ENCODE measurements at places on chromosomes 6 and 20. TPM values are rescaled to one million over a fixed set of nuclear protein-coding genes. Genes with fewer than 3 reads are reported as not detected.

Gene SLC35B2
- total RNA-seq: 125 TPM

Gene BPIFA1
- not detected for total RNA-seq

- peaks cover 8% of the 10 kb centered on the region for H3K27me3 ChIP-seq
- no peak overlapping the region for H3K27ac ChIP-seq
- H3K36me3 ChIP-seq: no peaks in the 10 kb centered on the region
- no peak overlapping the region for H3K4me3 ChIP-seq
- DNase-seq: no peak
Measured at GRCh38 chr6:151675746-151676459, 131.6 kb upstream of the ESR1 start.

- H3K4me1 ChIP-seq: no peaks in the 10 kb centered on the region
- no peak overlapping the region for H3K27ac ChIP-seq
- no peaks in the 10 kb centered on the region for H3K36me3 ChIP-seq
- DNase-seq: no peak
- H3K27me3 ChIP-seq: peaks cover 2% of the 10 kb centered on the region
Measured at GRCh38 chr6:92979281-92979680, 440.1 kb downstream of the EPHA7 start.

DNA sequence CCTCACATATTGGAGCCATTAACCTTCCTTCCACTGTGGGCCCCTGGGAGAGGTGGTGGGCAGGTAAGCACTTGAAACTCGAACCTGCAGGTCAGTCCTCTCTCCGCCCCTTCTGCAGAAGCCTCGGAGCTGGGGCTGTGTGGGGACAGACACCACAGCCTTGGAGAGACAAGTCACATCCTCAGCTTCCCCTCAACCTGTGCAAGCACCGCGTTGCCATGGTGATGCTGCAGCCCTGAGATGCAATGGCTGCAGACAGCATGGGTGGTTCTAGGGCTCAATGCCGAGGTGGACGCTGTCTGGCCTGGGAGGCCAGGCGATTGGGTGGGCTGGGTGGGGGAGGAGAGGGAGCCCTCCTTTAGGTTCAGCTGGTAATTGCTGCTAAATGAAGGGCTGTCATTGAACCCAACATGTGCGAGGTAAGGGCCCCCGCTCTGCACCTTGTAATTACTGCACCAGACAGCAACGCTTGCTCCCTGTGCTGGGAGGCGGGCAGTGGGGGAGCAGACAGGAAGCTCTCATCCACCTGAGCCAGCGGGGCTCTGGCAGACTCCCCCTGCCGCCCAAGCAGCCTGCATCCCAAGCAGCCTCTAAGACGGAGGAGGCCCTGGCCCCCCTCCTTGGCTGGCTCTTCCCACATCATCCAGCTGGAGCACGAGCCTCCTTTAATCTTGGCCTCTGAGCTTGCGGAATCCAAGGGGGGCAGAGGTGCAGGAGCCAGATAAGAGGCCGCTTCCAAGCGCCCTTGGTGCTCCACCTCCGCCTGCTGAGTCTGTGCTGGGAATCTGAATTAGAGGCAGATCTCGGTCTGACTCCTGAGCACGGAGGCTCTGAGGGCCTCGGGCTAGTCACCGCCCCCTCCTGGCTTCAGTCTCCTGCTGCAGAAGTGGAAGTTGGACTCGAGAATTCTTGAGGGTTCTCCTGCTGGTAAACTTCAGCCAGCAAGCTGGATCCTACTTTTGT, 39.8 kb upstream of the CDH22 start:
- peaks cover 12% of the 10 kb centered on the region for H3K27me3 ChIP-seq
- H3K27ac ChIP-seq: no peak overlapping the region
- H3K36me3 ChIP-seq: peaks cover 14% of the 10 kb centered on the region
- no peak overlapping the region for H3K4me3 ChIP-seq
- peaks cover 27% of the 10 kb centered on the region for H3K4me1 ChIP-seq

DNA sequence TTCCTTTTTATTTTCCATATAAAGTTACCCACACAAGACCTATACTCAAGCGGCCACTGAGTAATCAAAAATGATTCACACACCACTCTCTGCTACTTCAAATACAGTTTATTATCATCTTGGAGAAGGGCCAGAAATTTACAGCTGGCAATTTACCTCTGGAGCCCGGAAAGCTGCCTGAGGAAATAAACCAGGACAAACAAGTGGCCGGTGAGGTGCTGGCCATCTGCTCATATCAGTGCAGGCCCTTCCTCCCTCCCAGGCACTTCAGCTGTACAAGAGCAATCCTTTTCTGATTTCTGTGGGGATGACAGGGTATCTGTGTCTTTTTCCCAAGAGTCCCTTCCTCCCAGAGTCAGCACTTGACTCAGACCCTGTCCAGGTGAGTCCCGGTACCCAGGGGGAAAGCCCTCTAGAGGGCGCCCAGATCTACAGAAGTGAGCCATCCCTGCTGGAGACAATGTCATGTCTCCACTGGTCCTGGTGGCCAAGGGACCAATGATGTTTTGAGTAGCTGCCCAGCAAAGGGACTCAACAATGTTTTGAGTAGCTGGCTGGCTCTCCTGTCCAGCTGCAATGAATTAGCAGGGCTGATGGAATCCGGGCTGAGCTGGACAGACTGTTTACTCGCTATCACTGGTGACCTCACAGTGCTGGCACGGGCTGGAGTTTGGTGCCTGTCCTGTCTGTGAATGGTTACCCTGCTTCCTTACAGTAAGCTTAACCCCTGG, 23.6 kb downstream of the LRP11 start:
- H3K27ac ChIP-seq: peak overlapping the region; percentile 88
- H3K27me3 ChIP-seq: no peaks in the 10 kb centered on the region
- peaks cover 5% of the 10 kb centered on the region for H3K36me3 ChIP-seq
- H3K4me3 ChIP-seq: peak overlapping the region; percentile 47
- peak; percentile 92 for DNase-seq

DNA sequence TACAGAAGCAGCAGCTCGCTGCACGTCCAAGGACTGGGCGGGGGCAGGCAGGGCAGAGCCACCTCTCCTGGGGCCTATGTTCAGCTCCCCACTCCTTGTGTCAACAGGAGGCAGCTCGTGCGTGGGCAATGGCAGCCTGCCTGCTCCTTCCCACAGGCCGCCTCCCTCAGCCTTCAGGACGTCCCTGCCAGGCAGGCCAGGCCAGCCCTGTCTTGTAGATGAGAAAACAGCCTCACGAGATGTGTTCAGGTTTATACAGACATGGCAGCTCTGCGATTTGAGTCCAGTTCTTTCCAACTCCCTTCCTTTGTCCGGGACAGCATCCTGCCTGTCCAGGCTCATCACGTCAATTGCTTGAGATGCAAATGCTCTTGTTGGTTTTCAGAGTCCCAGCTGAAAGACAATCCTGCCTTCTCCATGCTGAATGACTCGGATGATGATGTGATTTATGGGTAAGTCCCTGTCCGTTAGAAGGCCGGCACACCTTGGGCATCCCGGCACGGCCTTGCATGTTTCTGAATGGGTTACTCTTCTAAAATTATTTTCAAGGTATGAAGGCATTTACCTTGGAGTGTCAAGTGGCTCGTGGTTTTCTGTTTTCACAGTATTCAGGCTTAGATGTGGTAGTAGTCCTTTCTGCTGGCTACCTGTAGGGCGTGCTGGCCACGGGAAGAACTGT, 13.5 kb downstream of the DYNLT1 start:
- DNase-seq: no peak
- H3K27ac ChIP-seq: peak overlapping the region; percentile 87
- H3K27me3 ChIP-seq: no peaks in the 10 kb centered on the region
- peaks cover 28% of the 10 kb centered on the region for H3K4me1 ChIP-seq
- H3K36me3 ChIP-seq: peaks cover 47% of the 10 kb centered on the region

DNA sequence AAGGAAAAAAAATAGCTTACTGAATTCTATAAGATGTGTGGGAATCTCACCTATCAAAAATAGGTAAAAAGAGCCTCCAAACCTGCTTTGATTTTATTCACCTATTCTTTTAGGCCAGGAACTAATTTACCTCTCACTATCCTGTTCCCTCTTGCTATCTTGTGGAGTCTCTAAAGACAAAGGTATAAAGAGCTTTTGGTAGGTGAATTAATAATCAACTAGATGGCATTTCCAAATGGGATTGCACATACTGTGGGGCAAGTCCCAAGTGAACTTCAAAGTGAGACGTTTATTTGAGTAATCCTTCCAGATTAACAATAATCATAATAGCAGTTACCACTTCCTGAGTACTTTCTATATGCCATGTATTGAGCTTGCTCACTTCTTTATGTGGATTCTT, 2.8 kb downstream of the FAM8A1 start:
- peaks cover 8% of the 10 kb centered on the region for H3K36me3 ChIP-seq
- H3K4me1 ChIP-seq: peaks cover 16% of the 10 kb centered on the region
- no peak overlapping the region for H3K4me3 ChIP-seq
- no peaks in the 10 kb centered on the region for H3K27me3 ChIP-seq
- H3K27ac ChIP-seq: no peak overlapping the region
- DNase-seq: no peak

DNA sequence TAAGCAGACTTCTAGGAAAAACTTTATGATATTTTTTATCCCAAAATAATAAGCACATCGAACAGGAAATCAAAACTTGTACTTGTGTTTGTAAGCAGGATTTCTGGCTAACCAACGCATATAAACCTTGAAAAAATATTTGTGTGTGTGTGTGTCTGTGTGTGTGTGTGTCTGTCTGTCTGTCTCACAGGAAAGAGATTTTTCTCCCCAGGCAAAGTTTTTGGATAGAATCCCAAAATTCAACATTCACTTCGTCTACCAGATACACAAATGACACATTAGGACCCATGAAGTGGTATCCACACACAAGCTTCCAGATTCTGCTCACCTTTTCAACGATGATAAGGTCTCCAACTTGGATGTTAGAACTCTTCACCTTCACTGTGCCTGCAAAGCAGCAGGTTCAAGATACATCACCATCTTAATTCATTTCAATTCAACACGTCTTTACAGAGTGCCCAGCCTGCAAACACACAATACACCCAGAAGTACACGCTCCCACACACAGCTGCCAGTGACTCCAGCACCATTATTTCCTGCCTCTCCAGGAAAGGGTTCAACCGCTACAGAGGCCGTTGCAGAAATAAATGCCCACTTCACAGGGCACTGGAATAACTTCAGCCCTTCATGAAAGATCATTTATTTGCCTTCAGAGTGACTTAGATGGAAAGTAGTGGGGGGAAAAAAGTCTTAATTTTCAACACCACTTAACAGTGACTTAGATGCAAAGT, 70.9 kb downstream of the ATP9A start:
- DNase-seq: peak; percentile 52
- H3K27me3 ChIP-seq: no peaks in the 10 kb centered on the region
- H3K36me3 ChIP-seq: peaks cover 6% of the 10 kb centered on the region
- peak overlapping the region; percentile 94 for H3K27ac ChIP-seq
- peaks cover 42% of the 10 kb centered on the region for H3K4me1 ChIP-seq

- no peaks in the 10 kb centered on the region for H3K27me3 ChIP-seq
- peaks cover 37% of the 10 kb centered on the region for H3K4me1 ChIP-seq
- H3K4me3 ChIP-seq: no peak overlapping the region
Measured at GRCh38 chr6:161105408-161105807, 113.8 kb downstream of the MAP3K4 start.

Data from HFFc6 (cell line).